Suppressor macrophage treated with lipopolysaccharide for 4 hours (primary cell): ENCODE measurements at places on chromosomes 5 and 9.
A peak's percentile ranks its signal among the peaks of the same experiment; 100 is the strongest.

GRCh38 chr5:74935752-74936091 lies 69.5 kb upstream of the FAM169A start:
- no peak for DNase-seq

DNA sequence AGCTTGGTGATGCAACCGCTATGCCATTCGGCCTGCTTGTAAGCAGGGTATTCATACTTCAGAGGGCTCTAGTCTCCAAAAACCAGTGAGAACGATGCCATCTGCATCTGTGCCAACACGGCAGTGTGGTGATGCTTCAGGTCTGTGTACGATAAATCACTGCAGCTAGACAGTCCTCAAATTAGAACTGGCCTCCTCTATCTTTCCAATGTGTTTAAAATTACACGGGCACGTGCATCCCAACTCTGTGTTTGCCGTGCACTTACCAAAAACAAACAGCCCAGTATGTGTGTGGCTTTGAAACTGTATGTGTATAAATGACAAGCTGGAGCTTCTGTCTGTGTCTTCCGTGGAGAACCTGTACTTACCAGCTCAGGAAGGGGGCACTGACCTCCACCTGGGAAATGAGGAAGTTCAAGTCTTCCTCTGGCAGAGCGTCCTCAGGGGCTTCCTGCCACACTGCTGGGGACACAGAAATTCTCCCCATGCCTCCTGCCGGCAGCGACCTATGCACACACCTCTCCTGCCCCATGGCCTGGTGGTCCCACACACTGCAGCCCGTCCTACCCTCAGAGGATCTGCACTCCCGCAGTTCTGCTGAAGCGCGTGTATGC lies 12.3 kb downstream of the MED10 start:
- DNase-seq = no peak

DNA sequence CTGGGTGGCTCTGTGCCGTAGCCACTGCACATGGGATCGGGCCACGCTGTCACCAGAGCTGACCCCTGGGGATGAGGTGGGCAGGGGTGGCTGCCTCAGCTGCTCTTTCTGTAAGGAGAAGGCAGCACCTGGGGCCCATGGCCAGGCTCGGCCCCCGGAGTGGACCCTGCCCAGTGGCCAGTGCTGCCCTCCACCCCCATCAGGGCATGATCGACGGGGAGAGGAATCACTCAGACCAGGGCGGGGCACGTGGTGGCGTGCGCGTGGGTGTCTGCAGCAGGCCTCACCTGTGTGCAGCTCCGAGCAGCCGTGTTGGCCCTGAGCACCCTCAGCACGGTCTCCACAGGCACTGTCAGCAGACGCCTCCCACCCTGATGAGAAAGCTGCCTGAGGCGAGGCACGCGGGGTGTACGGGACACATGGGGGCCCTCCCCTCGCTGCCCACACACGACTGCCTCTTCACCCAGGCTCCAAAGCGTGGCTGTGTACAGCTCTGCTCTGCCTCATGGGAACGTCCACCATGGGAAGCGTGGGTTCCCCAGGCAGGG lies 8.6 kb upstream of the CARD9 start:
- no peak for DNase-seq

DNA sequence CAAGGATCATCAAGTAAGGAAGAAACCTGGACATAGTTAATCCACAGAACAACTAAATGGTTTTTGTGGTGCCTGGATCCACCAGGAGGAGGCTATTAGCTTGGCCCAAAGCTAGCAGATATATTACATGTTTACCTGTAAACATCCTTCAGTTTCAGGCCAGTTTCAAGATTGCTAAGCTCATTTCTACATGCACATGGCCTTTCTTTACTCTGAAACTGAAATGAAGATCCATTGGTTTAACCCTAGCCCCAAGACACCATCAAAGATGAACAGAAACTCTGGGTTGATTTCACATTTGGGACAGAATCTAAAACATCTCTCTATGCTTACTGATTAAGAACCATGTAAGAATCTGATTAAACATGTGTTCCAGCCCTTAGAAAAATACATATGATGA lies 611.8 kb downstream of the TLE1 start:
- DNase-seq = no peak

DNA sequence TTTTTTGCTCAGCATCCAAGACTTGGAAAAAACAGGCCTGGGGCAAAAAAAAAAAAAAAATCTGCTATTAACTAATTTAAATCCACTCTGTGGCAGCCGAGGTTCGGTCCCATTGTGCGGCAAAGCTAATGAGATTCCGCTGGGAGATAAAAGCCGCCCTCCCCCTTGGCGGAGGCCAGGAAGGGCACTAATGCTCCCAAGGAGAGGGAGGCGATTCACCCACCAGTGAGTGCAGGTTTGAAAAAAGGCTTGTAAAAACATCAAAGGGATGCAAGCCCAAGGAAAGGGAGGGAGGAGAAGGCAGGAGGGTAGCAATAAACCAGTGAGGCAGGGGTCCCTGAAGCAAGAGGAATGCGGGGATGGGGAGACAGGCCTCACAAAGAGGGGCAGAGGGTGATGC lies 129.5 kb upstream of the RAPGEF1 start:
- no peak for DNase-seq

GRCh38 chr5:67259548-67260215 lies 63.1 kb upstream of the CD180 start:
- DNase-seq = no peak

- peak; percentile 87 for DNase-seq
Measured at GRCh38 chr5:81506900-81507588, 113.1 kb upstream of the ACOT12 start.
